ENCODE measurements at places on chromosomes 1 and 21. TPM values are rescaled to one million over a fixed set of nuclear protein-coding genes. Genes with fewer than 3 reads are reported as not detected.

DNA sequence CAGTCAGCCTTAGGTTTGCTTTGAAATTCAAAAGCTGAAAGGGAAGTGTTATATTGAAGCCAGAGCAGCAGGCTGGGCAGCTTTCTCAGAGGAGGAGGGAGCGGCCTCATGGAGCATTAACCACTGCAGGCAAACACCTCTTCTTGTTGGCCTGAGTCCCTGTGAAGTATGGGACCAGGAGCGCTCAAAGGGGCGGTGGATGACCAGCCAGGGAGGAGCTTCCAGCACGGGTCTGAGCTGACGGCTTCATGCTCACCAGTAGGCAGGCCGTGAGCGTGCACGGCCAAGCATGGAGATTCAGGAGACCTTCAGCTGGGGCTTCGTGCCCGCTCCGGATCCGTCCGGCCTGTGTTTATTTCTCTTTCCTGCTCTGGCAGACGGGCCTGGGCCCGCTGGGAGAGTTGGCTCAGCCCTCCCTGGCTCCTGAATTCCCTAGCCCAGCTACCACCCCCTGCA, 245.2 kb downstream of the TRABD2B start:
- no peak overlapping the region for H3K27ac ChIP-seq
- no peak for DNase-seq
- no peak overlapping the region for H3K4me3 ChIP-seq
- H3K27me3 ChIP-seq, result no peaks in the 10 kb centered on the region
- no peaks in the 10 kb centered on the region for H3K36me3 ChIP-seq

- no peak overlapping the region for H3K4me3 ChIP-seq
- H3K36me3 ChIP-seq, result no peaks in the 10 kb centered on the region
These were observed 15.8 kb downstream of the APP start for GRCh38 chr21:26154753-26155152.

The ESPN gene
- total RNA-seq, result 25.7 TPM

GRCh38 chr21:39021478-39021832, 161.8 kb downstream of the PSMG1 start:
- peaks cover 3% of the 10 kb centered on the region for H3K4me1 ChIP-seq
- H3K36me3 ChIP-seq, result peaks cover 4% of the 10 kb centered on the region
- no peak overlapping the region for H3K4me3 ChIP-seq
- H3K27me3 ChIP-seq, result peaks cover 2% of the 10 kb centered on the region
- DNase-seq, result no peak

- DNase-seq, result no peak
- no peaks in the 10 kb centered on the region for H3K4me1 ChIP-seq
- H3K36me3 ChIP-seq, result no peaks in the 10 kb centered on the region
- no peaks in the 10 kb centered on the region for H3K27me3 ChIP-seq
- H3K27ac ChIP-seq, result no peak overlapping the region
These were observed 11.9 kb downstream of the FCRL4 start for GRCh38 chr1:157585984-157586383.

DNA sequence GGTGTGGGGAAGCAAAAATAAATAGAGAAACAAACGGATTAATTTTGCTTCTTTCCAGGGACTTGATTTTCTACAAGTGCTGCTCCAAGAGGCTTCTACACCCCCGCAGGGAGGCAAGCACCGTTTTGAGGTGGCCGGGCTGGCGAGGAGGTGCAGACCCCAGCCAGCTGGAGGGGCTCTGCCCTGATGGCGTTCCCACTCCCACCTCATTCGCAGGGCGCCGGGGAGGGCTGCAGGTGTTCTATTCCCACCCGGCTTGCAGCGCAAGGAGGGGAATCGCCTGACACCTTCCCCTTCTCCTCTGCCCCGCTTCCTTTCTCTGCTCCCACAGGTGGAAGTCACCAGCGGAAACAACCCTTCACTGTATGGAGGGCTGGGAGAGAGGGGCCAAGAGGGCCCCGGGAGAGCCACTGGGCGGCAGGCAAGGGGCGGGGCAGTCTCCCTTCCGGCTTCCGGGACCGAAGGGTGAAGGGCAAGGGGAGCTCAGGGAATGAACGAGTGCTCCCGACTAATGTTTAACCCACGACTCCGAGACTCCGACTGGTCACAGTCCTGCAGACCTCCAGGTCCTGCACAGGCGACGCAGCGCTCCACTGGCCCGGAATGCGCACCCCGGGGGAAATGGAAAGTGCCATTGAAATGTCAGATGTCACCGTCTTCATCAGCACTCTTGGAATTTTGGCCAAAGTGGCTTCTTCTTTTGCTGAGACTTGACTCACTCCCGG, 29.1 kb downstream of the TEX35 start:
- H3K27me3 ChIP-seq, result peaks cover 5% of the 10 kb centered on the region
- H3K4me1 ChIP-seq, result peaks cover 12% of the 10 kb centered on the region
- H3K27ac ChIP-seq, result peak overlapping the region; percentile 62
- H3K36me3 ChIP-seq, result no peaks in the 10 kb centered on the region
- DNase-seq, result peak; percentile 60

GRCh38 chr1:228074954-228075730, 7.4 kb upstream of the ARF1 start:
- H3K4me3 ChIP-seq, result no peak overlapping the region
- no peaks in the 10 kb centered on the region for H3K36me3 ChIP-seq
- no peak overlapping the region for H3K27ac ChIP-seq

GRCh38 chr1:114033961-114034360, 54.7 kb downstream of the OLFML3 start:
- no peaks in the 10 kb centered on the region for H3K36me3 ChIP-seq
- H3K4me1 ChIP-seq, result no peaks in the 10 kb centered on the region
- no peak for DNase-seq
- no peak overlapping the region for H3K4me3 ChIP-seq
- no peak overlapping the region for H3K27ac ChIP-seq

The TTC24 gene
- not detected for total RNA-seq

DNA sequence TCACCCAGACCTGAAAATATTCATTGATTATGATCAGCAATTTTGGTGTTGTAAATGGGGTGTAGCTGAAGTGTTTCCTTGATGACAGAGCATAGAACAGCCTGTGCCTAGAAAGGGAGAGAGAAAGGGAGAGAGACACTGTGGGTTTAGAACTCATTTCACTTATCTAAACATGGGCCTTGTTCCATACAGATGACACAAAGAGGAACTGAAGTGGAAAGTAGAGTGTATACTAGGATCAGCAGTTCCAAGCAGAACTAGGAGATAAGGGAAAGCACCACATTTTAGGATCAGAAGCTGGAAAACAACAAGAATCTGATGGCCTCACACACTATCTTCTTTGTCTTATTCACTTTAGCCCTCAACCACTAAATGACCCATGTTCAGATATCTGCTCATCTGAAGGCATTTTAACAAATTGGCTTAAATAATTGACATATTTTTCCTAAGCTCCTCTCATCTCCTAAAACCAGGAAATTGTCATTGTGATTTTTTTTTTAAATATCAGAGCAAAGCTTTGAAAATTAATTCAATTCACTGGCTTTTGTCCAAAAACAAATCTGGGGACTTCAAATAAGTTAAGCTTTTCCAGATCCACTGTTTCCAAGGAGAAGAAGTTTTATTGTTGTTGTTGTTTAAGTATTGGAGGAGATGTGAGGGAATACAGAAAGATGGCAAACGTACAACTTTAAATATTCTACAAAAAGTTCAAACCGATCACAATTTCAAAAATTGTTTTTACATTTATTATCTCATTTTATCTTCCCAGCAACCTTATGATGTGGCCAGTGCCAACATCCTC, 103.8 kb downstream of the LYPLAL1 start:
- no peak overlapping the region for H3K4me3 ChIP-seq
- no peak overlapping the region for H3K27ac ChIP-seq
- DNase-seq, result no peak
- H3K4me1 ChIP-seq, result peaks cover 8% of the 10 kb centered on the region
- H3K36me3 ChIP-seq, result no peaks in the 10 kb centered on the region

DNA sequence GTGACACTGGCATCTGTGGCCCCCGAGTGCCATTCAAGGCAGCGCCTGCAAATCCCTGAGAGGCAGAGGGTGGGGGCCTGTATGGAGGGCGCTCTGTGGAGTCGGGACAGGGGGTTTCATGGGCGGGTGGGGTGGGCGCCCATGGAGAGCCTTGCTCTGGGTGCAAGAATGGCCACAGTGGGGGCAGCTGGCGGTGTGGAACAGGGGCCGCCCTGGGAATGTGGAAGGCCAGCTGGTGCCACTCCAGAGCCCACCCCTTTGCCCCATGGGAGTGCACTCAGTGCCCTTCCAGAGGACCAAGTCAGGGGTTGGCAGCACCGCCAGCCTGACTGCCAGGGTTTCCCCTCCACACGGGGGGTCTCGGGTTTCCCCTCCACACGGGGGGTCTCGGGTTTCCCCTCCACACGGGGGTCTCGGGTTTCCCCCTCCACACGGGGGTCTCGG, 55.0 kb upstream of the TRAPPC10 start:
- no peak overlapping the region for H3K27ac ChIP-seq
- no peak overlapping the region for H3K4me3 ChIP-seq
- H3K36me3 ChIP-seq, result no peaks in the 10 kb centered on the region
- no peaks in the 10 kb centered on the region for H3K4me1 ChIP-seq

- H3K27ac ChIP-seq, result no peak overlapping the region
- no peak for DNase-seq
- H3K4me3 ChIP-seq, result no peak overlapping the region
- H3K27me3 ChIP-seq, result peaks cover 3% of the 10 kb centered on the region
These were observed 11.3 kb downstream of the FMO2 start for GRCh38 chr1:171196351-171196750.

DNA sequence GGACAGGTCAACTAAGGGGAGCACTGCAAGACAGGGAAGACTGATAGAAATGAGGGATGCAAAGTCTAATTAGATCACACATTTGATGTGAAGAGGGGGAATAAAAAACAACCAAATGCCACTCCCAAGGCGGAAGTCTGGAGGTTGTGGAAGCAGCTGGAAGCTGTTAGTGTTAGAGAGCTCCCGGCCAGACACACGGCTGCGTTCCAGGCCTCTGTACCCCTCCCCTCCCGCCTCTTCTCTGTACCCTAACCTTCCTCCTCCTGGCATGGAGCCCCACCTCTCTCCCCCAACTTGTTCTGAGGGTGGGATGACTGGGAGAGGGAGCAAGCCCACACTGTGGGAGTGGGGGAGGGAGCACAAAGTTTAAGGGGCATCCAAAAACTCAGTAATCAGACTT, 67.0 kb downstream of the PLEKHA6 start:
- H3K4me1 ChIP-seq, result peaks cover 60% of the 10 kb centered on the region
- H3K36me3 ChIP-seq, result no peaks in the 10 kb centered on the region
- H3K27me3 ChIP-seq, result peaks cover 11% of the 10 kb centered on the region
- no peak for DNase-seq

- peaks cover 5% of the 10 kb centered on the region for H3K4me1 ChIP-seq
- H3K4me3 ChIP-seq, result no peak within 1 kb of the TSS
- no peak within 1 kb of the TSS for H3K27ac ChIP-seq
- H3K27me3 ChIP-seq, result peaks cover 12% of the 10 kb centered on the region
These were observed at the start of gene TMEM240 for GRCh38 chr1:1540090-1540817. Gene TMEM240, minus strand, starts transcription at chr1:1540624. Its CDS starts 278 bp downstream, at chr1:1540346.

The RAD54L gene
- 4.6 TPM for total RNA-seq

Data from glutamatergic neuron (in vitro differentiated cells).